ENCODE measurements at places on chromosomes 6 and 20.

DNA sequence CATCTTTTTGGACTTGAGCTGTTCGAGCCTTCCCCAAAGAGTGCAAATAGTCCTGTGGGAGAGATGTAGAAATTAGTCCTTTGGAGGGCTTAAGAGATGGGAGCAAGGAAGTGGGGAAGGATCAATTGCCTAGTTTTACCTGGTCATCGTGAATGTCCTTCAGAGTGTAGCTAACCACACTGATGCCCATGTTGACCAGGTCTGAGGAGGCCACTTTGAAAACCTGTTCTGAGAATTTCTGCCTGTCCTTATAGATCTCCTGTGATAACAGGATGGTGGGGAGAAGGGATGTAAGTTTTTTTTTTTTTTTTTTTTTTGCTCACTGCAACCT lies 2.0 kb downstream of the FLOT1 start:
- no peaks in the 10 kb centered on the region for H3K27me3 ChIP-seq
- DNase-seq, result no peak
- H3K4me3 ChIP-seq, result peak overlapping the region; percentile 99
- peaks cover 77% of the 10 kb centered on the region for H3K36me3 ChIP-seq
- peak overlapping the region; percentile 14 for H3K27ac ChIP-seq

- peaks cover 1% of the 10 kb centered on the region for H3K27me3 ChIP-seq
- no peak overlapping the region for H3K27ac ChIP-seq
- H3K4me3 ChIP-seq, result no peak overlapping the region
- no peaks in the 10 kb centered on the region for H3K36me3 ChIP-seq
- H3K4me1 ChIP-seq, result no peaks in the 10 kb centered on the region
Measured at GRCh38 chr6:5904532-5904931, 102.2 kb downstream of the NRN1 start.

- DNase-seq, result no peak
- no peaks in the 10 kb centered on the region for H3K27me3 ChIP-seq
- H3K36me3 ChIP-seq, result peaks cover 3% of the 10 kb centered on the region
- H3K4me1 ChIP-seq, result peaks cover 41% of the 10 kb centered on the region
- H3K27ac ChIP-seq, result peak overlapping the region; percentile 36
Measured at GRCh38 chr20:13341737-13342393, 120.8 kb downstream of the ISM1 start.

DNA sequence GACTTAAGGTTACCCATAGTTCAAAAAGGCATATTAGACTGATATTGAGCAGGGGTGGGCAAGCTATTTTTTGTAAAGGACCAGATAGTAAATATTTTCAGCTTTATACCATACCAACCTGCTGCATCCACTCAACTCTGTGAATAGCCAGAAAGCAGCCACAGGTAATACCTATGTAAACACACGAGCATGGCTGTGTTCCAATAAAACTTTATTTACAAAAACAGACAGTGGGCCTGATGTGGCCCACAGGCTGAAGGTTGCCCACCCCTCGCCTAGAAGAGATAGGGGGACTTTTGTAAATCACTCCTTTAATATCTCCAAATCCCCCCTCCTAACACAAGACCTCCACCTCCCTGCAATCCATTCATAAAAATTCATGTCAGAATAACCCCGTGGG lies 64.4 kb downstream of the PSMG4 start:
- H3K4me3 ChIP-seq, result no peak overlapping the region
- no peak for DNase-seq
- peaks cover 19% of the 10 kb centered on the region for H3K4me1 ChIP-seq

DNA sequence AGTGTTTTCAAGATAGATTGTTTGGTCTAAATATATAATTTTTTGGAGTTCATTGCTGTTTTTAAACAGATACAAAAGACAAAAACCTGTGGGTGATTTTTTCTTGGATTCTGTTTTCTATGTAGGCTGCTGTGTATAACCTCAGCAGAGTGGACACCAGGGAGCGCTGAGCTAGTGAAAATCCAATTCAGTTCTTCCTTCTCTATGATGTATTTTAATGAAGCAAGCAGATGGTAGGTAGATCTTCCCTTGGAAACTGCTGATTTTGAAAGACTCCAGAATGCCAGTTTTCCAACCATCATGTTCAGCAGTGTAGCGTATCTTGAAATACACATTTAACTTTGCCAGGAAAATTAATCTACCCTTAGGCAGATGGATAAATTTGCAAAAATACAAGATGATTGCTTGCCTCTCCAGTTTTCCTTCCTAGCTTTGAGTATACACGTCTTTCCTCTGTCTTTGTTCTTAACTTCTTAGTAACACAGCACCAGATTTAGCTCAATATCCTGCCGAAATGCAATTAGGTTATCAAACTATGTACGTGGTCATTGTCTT lies 178.0 kb downstream of the PHF3 start:
- H3K27me3 ChIP-seq, result no peaks in the 10 kb centered on the region
- no peak for DNase-seq
- H3K36me3 ChIP-seq, result no peaks in the 10 kb centered on the region
- no peak overlapping the region for H3K27ac ChIP-seq

GRCh38 chr6:142868917-142869316 lies 76.1 kb downstream of the HIVEP2 start:
- no peak overlapping the region for H3K4me3 ChIP-seq
- H3K36me3 ChIP-seq, result peaks cover 23% of the 10 kb centered on the region
- DNase-seq, result no peak
- H3K4me1 ChIP-seq, result peaks cover 65% of the 10 kb centered on the region
- H3K27ac ChIP-seq, result no peak overlapping the region
- H3K27me3 ChIP-seq, result no peaks in the 10 kb centered on the region

DNA sequence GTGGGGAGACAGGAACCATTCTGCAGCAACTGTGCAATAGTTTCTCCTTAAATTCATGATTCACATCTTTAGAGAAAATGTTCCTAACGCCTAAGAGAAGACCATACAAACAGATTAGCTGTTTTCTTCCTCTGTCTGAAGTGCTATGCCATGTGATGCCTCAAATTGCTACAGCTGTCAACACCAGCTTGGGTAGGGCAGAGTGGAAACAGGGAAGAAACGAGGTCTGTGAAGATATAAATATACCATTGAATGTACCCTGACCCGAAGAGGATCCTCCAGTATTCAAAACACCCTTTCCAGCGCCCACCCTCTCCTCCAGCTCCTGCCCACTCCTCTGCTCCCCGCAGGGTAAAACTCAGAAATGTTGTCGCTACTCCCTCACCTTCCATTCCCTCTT lies 40.3 kb upstream of the PRND start:
- DNase-seq, result no peak
- no peak overlapping the region for H3K27ac ChIP-seq
- no peaks in the 10 kb centered on the region for H3K36me3 ChIP-seq
- H3K27me3 ChIP-seq, result peaks cover 2% of the 10 kb centered on the region
- no peak overlapping the region for H3K4me3 ChIP-seq

DNA sequence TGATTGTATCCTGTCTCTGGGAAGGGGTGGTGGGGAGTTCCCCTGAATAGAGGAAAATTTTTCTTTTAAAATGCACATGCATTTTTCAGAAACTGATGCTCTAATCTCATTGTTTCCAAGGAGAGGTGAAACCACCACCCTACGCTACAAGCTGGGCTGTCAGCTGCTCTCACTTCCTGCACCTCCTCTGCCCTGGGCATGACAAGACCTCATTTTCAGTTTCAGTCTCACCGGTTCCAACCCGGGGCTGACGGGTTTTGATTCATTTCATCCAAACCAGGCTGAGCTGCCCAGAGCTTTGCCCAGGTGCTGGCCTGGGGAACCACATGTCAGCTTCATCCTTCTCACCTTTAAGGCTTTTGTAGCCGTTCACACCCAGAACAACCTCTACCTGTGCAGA lies 99.7 kb downstream of the EYA2 start:
- peaks cover 6% of the 10 kb centered on the region for H3K36me3 ChIP-seq
- DNase-seq, result peak; percentile 74
- H3K27ac ChIP-seq, result peak overlapping the region; percentile 75
- H3K27me3 ChIP-seq, result peaks cover 8% of the 10 kb centered on the region

- no peaks in the 10 kb centered on the region for H3K27me3 ChIP-seq
- H3K4me1 ChIP-seq, result peaks cover 41% of the 10 kb centered on the region
- H3K4me3 ChIP-seq, result peak overlapping the region; percentile 97
- peak overlapping the region; percentile 98 for H3K27ac ChIP-seq
- peaks cover 32% of the 10 kb centered on the region for H3K36me3 ChIP-seq
- no peak for DNase-seq
Measured at GRCh38 chr6:41922154-41922553, 855 bp downstream of the BYSL start.

GRCh38 chr6:13638014-13638413 lies 22.9 kb downstream of the NOL7 start:
- H3K27me3 ChIP-seq, result no peaks in the 10 kb centered on the region
- no peak overlapping the region for H3K27ac ChIP-seq
- peaks cover 58% of the 10 kb centered on the region for H3K36me3 ChIP-seq
- no peak overlapping the region for H3K4me3 ChIP-seq
- H3K4me1 ChIP-seq, result peaks cover 26% of the 10 kb centered on the region
- no peak for DNase-seq

DNA sequence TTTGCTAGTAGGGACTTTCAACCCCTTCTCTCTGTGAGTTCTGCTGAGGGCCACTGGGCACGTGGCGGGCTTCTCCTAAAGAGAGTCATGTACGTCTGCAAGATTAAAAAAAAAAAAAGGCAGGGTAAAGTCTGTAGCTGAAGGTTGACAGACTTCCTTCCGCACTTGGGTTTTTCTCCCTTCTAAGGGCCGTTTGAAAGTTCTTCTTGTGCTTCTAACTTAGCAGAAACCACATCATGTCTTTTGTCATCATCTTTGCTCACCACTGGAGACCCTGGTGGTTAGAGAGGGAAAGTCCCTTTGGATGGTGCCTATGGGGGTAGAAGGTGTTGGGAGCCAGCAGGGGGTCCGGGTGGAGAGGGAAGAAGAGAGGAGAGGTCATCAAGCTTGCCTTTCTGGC lies 31.4 kb downstream of the PRDM1 start:
- H3K27ac ChIP-seq, result peak overlapping the region; percentile 79
- no peak overlapping the region for H3K4me3 ChIP-seq

- H3K4me3 ChIP-seq, result no peak overlapping the region
- no peaks in the 10 kb centered on the region for H3K36me3 ChIP-seq
- H3K4me1 ChIP-seq, result peaks cover 10% of the 10 kb centered on the region
- no peak overlapping the region for H3K27ac ChIP-seq
- peaks cover 5% of the 10 kb centered on the region for H3K27me3 ChIP-seq
Measured at GRCh38 chr20:25600632-25601031, 15.3 kb upstream of the NINL start.

DNA sequence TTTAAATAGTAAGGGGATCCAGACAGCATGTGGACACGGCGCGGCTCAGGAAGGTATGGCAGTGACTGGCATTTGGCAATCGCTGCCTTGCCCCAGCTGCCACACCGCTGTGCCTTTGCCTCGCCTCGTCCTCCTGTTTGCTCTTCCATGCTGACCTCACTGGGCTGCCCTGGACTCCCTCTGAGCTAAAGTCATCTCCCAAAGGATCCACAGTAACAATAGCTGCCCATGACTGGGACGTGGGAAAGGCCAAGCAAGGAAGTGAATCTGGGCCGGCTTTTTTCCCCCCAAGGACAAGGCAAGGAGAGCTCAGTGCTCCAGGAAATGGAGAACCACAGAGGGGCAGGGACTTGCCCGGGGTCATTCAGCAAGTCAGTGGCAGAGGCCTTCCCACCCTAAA lies 48.1 kb downstream of the JPH2 start:
- peaks cover 9% of the 10 kb centered on the region for H3K27me3 ChIP-seq
- H3K27ac ChIP-seq, result no peak overlapping the region
- no peaks in the 10 kb centered on the region for H3K36me3 ChIP-seq
- no peaks in the 10 kb centered on the region for H3K4me1 ChIP-seq
- DNase-seq, result no peak
- H3K4me3 ChIP-seq, result no peak overlapping the region

DNA sequence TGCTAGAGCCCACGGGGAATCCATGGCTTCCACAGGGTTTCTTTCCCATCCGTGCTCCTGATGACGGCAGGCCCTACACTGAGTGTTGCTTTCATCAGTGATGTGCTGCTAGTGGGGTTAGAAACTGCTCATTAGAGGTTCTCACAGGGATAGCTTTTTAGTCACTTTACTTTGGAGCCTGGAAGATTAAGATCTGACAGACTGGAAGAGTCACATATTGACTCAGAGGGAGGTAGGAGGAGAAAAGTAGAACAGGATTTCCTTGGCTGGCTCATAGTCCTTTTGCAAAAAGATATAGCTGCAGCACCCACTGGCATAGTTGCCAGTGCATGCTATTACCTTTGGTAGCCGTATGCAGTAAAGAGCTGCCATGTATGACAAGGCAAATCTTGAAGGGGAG lies 890.3 kb downstream of the C6orf118 start:
- H3K27ac ChIP-seq, result no peak overlapping the region
- no peak for DNase-seq
- no peaks in the 10 kb centered on the region for H3K27me3 ChIP-seq

DNA sequence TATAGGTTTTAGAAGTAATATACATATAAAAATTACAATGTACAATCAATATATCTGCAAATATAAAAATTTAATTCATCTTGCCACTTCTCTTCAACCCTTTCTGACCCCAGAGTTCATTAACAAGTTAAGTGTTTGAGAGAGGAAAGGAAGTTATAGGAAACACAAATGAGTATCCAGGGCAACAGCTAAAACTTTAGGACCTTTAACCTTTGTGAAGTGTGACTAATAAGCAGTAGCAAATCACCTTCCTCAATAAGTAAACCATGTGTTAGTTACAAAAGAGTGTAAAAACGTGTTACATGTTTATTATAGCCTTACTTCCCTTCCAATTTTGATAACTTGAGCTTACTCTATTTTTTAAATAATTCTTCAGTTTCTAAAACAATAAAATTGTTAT lies 73.4 kb upstream of the SIM1 start:
- DNase-seq, result no peak
- H3K36me3 ChIP-seq, result peaks cover 29% of the 10 kb centered on the region
- H3K27me3 ChIP-seq, result no peaks in the 10 kb centered on the region
- no peak overlapping the region for H3K27ac ChIP-seq

DNA sequence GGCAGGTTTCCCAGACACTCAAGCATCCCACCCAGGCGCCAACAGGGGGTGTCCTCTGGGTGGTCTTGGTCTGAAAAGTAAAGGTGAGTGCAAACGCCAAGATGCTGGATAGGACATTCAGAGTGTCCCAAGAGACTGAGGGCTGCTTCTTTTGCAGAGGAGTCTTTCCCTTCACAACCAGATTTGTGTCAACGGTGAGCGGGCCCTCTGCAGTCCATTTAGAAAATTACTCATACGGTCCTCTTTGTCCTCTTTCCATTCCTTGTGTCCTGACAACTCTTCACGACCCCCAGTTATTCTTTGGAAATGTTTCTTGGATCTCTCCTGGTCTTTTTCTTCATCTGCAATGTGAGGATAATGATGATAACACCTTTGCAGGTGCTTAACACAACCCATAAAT lies 257.8 kb downstream of the CDC5L start:
- H3K27me3 ChIP-seq, result no peaks in the 10 kb centered on the region
- no peak for DNase-seq
- no peak overlapping the region for H3K4me3 ChIP-seq
- H3K27ac ChIP-seq, result no peak overlapping the region
- H3K36me3 ChIP-seq, result peaks cover 4% of the 10 kb centered on the region

GRCh38 chr20:46592580-46593362 lies 42.3 kb upstream of the OCSTAMP start:
- H3K27me3 ChIP-seq, result peaks cover 25% of the 10 kb centered on the region
- H3K27ac ChIP-seq, result no peak overlapping the region
- H3K36me3 ChIP-seq, result no peaks in the 10 kb centered on the region
- no peak overlapping the region for H3K4me3 ChIP-seq
- peaks cover 9% of the 10 kb centered on the region for H3K4me1 ChIP-seq

All from activated T-helper 2 cell treated with anti-CD3 and anti-CD28 coated beads, Interferon-gamma antibody, Interleukin-2, Interleukin-4, amounts not matched to agents 10 μg/mL and 5 μg/mL and 100 μg/mL, durations not matched to agents 14 hours and 24 hours and 36 hours (primary cell).